Cortex of kidney (tissue), 1 donor: ENCODE measurements at places on chromosomes 1 and 21.

GRCh38 chr1:52098139-52098871 is 42.2 kb downstream of the BTF3L4 start:
- no peak for DNase-seq

DNA sequence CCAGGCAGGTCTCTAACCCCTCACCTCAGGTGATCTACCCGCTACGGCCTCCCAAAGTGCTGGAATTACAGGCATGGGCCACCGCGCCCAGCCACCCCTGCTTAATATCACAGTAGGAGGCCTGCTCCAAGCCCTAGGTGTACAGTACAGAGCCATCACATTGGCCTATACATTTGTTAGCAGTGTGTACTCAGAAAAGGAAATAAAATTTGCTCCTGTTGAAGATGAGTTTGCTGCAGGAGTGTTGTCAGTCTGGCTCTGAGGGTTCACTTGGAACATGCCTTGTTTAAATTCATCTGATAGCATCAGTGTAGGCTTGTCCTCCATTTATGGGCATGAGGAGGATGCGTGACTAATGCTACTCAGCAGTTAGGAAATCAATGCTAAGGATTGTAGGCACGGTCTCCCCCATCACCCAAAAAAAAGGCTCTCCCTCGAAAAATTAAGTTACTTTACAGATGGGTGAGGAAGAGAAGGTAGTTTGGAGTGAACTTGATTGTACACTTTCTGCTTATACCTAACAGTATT is 4.6 kb upstream of the ENAH start:
- DNase-seq, result no peak

DNA sequence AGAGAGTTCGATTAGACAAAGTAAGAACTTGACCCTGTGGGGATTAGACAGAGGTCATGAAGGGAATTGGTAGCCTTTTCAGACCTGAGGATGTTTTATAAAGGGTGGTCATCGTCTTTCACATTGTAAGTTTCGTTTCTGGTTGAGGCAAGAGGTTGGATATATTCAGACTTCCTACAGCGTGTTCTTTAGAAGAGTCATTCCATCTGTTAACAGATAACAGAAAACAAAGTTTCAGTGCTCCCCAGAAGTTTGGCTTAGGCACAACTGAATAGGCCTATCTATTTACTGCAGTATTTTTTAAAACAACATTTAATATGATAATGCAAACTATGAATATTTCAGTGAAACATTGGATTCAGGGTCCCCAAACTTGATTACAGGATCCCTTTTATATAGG is 17.1 kb upstream of the IVNS1ABP start:
- no peak for DNase-seq

DNA sequence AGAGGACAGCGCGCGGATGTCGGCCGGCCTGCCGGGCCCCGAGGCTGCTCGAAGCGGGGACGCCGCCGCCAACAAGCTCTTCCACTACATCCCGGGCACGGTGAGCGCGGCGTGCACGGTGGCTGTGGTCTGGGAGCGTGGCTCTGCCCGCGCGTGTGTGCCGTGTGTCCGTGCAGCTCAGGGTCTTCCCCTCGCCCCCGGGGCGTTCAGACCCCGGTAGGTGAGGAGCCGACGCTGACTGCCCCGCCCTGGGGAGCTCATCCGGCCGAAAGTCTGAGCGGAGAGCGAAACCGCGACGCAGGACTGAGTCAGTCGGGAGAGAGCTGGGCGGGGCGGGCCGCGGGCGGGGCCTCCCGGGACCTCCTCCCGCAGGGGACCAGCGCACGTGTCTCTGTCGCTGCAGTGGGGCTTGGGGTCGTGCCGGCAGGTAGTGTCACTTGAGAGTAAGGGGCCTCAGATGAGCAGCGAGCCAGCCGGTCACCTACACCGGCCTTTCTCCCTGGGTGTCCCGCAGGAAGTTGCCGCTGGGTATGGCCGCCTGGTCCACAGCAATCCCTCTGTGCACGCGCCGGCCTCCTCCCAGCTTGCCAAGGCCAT is 520 bp downstream of the PLEKHN1 start:
- no peak for DNase-seq

- DNase-seq, result no peak
Observed at GRCh38 chr1:215529111-215529510, 38.0 kb upstream of the KCTD3 start.

- DNase-seq, result no peak
Observed at GRCh38 chr1:226891346-226891745, 20.9 kb downstream of the PSEN2 start.

DNA sequence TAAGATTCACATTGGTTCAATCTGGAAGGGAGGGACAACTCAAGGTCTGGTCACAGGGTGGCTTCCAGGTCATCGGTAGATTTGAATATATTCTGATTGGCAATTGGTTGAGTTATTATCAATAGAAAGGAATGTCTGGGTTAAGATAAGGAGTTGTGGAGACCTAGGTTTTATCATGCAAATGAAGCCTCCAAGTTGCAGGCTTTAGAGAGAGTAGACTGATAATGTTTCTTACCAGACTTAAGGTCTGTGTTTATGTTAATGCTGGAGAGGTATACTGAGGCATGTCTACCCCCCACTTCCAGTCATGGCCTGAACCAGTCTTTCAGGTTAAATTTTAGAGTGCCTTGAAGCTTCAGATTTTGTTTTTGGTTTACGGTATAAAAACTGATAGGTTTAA is 29.7 kb downstream of the USP25 start:
- no peak for DNase-seq

GRCh38 chr1:71031426-71031825 is 16.2 kb downstream of the PTGER3 start:
- no peak for DNase-seq

- no peak for DNase-seq
Observed at GRCh38 chr1:100496896-100497295, 41.0 kb upstream of the GPR88 start.

DNA sequence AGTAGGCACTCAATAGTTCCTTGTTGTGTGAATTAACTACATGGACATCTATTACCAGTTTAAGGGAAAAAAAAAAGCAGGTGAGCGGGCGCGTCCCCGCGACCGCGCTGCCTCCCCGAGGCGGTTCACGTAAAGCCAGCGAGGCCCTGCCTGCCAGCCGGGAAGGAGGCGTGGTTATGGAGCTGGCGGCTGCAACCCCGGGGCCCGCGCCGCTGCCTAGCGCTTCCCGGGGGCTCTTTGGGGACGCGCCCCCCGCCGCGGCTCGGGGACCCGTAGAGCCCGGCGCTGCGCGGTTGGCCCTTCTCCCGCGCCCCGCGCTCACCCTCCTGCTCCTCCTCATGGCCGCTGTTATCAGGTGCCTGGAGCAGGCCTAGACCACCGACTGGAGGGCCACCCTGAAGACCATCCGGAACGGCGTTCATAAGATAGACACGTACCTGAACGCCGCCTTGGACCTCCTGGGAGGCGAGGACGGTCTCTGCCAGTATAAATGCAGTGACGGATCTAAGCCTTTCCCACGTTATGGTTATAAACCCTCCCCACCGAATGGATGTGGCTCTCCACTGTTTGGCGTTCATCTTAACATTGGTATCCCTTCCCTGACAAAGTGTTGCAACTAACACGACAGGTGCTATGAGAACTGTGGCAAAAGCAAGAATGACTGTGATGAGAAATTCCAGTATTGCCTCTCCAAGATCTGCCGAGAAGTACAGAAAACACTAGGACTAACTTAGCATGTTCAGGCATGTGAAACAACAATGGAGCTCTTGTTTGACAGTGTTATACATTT is 2.6 kb upstream of the CC2D1B start:
- no peak for DNase-seq

GRCh38 chr1:222045786-222046185 is 303.9 kb upstream of the DUSP10 start:
- no peak for DNase-seq

DNA sequence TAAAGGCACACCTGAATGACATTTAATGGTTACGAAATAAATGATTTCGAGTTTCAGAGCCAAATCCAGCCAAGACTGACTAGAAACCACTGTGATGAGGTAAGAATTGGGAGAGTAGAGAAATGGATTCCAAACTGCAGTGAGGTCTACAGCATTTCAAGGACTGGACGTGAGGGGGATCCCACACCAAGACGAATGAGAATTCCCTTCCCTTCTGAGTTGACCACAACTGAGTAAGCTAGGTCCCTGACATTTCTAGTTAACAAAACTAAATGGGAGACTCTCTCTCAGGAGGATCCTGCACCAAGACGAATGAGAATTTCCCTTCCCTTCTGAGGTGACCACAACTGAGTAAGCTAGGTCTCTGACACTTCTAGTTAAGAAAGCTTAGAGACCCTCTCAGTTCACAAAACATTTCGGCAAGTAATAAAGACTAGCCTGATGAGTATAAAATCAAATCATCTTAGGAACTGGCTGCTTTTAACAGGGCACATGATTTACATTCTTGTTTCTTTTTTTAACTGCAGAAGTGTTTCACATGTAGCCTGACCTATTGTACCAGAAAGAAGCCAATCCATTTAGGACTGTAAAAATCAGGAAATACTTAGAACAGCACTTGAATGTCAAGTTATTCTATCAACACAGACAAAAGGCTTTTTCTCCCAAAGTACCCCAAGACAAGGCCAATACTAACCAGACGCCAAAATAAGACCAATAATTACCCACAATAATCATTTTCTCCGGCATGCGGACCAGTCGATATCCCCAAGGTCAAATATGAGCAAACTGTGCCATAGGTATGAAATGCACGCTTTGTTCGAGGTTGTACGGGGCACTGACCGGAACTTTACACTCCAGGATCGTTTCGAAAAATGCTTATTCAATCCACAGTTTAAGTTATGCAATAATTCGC is 1.4 kb upstream of the SPATA1 start:
- no peak for DNase-seq

GRCh38 chr1:161223805-161224694 is 622 bp upstream of the APOA2 start:
- DNase-seq, result no peak

GRCh38 chr21:14687268-14687625 is 141.1 kb upstream of the SAMSN1 start:
- no peak for DNase-seq

DNA sequence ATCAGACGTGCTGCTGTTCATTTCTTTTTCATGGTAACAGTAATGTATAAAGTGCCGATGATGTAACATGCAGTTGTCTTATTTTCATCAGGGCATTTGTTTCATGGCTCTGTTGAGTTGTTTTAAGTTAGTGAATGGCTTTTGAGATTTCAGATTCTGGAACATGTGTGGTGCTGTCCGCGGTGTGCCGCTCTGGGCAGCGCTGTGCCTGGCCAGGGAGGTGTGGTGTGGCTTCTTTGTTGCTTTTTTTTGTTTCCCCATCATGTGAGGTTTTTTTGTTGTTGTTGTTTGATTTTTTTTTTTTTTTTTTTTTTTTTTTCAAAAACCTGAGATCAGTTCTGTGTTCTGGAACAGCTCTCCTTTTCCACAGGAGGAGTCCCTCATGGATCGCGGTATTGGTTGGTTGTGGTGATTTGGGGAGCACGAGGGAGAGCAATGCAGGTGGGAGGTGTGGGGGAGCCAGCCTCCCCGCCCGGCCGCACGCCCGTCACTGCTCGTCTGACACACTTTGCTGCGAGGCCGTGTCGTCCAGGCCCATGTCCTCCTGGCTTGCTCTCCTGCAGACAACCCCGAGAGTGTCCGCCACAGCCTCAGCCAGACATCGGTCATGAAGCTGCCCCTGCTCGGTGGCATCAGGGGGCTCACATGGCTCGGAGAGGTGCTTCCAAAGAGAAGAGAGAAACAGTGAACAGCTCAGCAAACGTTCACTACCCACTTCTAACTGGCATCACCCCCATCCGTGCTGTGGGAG is 33.6 kb downstream of the NTPCR start:
- DNase-seq, result no peak

DNA sequence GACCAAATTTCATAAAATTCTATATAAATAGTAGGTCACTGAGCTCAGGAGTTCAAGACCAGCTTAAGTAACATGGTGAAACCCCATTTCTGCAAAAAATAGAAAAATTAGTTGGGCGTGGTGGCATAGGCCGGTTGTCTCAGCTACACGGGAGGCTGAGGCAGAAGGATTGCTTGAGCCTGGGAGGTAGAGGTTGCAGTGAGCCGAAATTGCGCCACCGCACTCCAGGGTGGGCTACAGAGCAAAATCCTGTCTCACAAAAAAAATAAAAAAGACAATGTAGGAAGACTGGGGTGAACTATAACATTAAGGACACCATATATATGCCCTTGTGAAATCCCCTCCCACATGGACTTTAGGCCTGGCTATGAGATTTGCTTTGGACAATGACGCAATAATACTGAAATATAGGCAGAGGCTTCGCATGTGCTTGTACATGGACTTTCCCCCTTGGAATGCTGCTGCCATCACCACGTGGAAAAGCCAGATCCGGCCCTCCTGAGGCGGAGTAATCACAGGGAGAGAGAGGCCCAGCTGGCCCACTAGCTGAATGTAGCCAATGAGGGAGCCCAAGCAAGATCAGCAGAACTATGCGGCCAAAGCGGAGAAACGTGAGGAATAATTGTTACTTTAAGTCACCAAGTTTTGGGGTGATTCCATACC is 13.1 kb upstream of the USP1 start:
- no peak for DNase-seq

GRCh38 chr21:41779659-41780058 is 12.8 kb upstream of the RIPK4 start:
- no peak for DNase-seq

DNA sequence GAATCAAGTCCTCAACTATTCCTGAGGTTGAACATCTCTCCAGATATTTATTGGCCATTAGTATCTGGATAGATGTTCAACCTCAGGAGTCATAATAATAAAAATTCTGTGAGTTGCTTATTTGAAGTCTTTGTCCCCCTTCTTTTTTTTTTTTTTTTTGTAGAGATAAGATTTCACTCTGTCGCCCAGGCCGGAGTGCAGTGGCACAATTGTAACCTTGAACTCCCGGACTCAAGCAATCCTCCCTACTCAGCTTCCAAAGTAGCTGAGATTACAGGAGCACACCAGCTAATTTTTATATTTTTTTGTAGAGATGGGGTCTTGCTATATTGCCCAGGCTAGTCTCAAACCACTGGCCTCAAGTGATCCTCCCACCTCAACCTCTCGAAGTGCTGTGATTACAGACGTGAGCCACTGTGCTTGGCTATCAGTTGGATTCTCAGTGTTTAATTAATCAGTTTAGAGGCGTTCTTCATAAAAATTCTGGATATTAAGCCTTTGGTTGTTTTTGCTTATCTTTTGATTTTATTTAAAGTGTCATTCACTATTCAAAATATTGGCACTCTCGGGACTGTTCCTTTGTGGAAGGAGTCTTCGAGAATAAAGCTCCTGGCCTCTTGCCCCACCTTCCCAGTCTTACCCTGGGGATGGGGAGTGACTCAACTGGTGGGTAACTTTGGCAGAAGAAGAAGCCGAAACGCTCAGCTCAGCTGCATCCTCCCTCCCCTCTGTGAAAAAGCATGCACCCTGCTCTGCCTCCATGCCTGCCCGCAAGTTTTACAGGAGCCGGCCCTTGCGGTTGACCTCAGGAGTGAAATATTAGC is 11.2 kb upstream of the HYI start:
- no peak for DNase-seq

DNA sequence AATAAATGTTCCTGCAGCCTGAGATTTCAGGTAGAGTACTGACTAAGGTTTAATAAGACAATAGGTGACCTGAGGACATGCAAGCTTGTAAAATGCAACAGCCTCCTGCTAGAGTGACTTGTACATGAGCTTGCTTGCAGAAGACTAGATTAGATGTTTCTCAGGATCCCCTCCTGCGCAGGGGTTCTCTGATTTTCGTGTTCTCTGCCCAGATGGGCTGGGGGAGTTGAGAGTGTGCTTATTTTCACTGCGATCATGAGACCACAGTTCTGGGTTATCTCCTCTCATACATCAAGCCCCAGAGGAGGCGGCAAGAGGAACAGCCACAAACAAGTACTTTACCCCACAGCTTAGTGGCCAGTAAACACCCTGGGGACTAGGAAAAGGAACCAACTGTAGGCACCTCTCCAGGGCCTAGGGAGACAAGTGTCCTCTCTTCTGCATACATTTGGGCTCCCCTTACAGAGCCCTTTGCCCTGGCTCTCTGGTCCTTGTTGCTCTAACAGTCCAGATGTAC is 8.0 kb downstream of the TMEM81 start:
- DNase-seq, result no peak
